ENCODE measurements at places on chromosomes 5 and 9.
A peak's percentile ranks its signal among the peaks of the same experiment; 100 is the strongest.

GRCh38 chr9:13127131-13127530, 152.4 kb downstream of the MPDZ start:
- no peak for DNase-seq

DNA sequence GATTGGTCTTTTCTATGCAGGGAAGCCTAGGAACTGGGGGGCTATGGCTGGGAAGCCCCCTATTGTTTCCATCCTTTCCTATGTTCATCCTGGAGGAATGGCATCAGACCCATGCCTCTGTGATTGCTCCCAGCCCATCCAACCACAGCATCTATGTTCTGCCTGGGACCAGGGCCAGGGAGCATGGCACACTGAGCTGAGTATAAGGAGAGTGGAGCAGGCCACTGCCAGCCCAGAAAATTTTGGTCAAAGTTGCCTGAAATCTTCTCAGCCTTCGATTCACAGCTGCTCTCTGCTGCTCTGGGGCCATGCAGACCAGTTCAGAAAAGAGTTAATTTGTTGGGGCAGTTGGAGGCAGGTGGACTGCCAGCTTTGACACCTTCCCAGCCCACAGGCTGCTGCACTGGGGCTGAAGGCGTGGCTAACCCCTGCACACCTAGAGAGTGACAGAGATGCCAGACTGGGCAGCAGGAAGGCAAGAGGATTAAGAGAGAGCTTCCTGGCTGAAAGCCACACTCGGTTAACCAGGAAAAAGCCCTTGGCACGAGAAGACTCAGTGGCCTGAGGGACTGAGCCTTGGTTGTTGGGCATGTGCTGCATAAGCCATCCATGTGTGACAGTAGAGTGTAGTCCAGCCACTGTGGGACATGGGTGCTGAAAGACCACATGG, 12.1 kb downstream of the TGFBI start:
- DNase-seq = peak; percentile 80

- DNase-seq = no peak
Observed at GRCh38 chr5:121719255-121719654, 132.4 kb upstream of the FTMT start.

GRCh38 chr5:12017007-12017406, 112.8 kb upstream of the CTNND2 start:
- DNase-seq = no peak

DNA sequence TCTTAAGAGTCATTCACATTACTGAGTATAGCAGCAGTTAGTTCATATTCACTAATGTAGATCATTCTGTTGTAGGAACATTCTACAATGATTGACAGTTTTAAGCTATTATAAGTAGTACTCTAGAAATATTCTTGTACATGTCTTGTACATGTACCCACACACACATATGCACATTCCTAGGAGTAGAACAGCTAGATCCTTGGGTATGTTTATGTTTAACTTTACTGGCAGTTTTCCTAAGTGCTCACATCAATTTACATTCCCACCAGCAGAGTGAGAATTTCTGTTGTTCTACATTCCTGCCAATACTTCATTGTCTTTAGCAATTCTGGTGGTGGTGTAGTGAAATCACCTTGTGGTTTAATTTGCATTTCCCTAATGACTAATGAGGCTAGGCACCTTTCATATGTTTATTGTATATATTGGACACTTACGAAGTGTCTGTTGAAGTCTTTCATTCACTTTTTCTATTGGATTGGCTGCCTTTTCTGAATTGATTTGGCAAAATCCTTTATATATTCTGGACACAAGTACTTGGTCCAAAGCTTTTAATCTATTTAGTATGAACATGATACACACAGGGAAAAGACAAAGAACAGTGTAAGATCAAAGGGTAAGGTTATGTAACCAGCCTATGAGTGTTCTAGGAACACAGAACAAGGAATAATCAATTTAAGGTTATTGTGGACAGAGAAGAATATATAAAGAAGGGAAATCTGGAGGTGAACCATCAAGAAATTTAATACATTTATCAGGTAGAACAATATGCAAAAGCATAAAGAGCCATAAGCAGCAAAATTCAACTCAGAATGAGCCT, 95.6 kb downstream of the MLLT3 start:
- DNase-seq = peak; percentile 38

DNA sequence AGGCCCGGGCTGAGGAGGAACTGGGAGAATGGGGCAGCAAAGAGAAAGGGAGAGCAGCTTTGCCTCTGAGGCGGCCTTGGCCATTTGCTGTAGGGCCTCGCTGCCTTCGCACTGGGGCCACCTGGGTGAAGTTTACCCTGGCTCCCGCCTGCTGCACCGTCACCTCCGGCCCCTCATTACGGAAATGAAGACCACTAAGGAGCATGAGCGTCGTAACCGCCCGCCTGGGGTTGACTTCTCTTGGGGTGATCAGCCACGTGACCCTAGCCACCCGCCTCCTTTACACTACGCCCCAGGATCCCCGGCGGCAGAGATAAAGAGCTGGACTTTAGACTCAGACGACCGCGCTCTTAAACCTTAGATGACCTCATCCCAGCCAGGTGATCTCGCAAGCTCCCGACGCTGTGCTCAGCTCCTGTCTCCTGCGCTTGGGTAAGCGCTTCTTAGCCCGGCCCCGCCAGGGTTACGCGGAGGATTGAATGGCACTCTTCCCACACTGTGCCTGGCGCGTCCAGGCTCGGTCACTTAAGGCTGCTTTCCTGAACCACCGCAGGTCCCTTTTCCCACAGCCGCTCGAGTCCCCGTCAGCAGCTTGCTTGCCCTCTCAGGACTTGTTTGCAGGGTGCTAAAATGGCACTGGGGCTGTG, 107.9 kb upstream of the LARP1 start:
- peak; percentile 75 for DNase-seq

DNA sequence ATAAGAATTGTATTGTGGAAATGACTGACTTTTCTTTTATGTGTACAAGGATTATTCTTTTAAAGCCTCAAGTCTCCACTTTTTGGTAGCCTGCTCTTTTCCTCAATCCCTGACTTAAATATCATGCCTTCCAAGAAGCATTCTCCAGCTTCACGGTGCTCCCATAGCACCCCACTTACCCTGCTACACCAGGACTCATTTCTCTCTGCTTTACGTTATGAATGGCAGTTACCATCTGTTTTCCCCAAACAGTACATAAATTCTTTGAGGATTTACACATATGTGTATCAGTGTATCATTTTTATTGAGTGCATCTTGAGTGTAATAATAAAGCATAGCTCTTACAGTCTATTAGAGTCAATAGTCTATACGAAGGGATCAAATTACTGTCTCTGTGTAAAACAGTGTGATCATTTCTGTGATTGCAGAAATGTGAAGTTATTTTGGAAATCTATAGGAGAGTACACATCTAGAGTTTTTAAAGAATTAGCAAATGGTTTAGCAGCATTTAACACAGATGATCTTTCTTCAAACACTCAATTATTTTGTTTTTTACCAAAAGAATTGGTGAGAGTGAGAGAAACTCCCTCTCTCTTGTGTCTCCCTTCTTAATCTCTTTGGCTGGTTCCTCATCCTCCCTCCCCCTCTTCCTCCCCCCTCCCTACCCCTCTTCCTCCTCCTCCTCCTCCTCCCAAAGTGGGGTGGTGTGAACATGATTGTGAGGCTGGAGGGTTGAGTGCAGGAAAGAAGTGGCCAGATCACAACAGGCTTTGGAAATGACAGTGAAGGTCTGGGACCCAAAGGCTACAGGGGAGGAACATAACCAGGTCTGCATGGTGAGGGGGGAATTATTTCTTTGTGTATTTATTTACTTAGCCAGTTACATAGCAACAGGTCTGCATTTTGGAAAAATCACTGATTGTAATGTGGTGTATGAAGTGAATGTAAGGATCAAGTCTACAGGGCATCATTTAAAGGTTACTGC, 27.6 kb upstream of the ECM2 start:
- no peak for DNase-seq

- no peak for DNase-seq
Observed at GRCh38 chr5:160793530-160793899, 58.5 kb downstream of the ATP10B start.

DNA sequence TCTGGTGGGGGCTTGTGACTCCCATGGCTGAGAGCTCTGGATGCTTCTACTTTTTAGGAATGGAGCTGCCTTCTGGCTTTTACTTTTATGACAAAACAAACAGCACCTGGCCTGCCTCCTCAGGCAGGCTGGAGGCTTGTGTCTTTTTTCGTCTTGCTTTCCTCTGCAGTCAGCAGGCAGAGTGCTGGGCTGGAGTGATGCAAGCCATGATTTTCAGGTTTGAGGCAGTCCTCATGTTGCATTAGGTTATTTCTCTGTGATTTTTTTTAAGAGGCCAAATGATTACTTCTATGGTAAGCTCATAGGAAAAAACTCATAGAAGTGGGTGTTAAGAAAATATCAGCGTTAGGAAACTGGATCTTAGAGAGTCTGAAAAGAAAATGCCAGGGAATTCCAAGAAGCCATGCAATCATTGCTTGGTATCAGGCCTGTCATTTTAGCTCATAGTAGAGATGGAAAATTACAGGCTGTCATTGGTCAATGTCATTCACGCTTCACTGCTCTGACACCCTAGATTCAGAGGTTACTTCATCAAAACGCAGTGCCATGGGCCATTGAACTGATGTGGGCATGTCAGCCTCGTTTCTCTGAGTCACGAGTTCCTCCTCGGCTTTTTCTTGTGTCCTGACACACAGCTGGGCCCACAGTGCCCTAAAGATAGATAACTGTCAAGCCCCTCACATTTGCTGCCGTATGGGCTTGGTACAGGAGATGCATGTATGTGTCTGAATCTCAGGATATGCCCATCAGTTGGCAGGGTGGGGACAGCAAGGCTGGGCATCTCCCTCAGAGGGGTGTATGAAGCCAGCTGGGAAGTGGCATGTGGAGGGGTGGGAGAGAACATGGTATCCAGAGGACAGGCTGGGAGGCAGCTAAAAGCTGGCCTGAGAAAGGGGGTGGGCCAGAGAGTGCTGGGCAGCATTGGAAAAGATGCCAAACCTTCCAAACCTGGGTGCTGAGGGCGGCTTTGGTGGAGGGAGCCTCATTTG, 151.8 kb downstream of the HSPA4 start:
- DNase-seq = no peak

DNA sequence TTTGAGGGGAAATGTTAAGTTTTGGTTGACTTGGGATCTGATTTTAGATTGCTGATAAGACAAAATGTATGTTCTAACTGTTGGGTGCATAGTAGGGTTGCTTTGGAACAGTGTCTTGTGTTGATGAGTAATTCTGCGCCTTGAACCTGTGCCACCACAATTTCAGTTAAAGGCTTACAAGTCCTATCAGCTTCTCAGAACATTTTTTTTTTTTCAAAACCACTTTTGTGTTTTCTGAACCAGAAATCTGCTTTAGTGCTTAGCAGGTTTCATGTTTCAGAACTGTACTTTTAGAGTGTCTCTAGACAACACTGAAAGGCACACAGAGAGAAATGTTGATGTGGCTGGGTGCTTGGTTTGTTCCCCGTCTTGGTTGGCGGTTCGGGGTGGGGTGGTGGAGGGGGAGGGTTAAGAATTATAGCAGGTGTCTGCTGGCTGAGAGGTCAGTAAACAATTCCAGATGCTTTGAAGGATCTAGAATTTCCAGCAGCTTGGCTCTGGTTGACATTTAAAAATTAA, 84.6 kb downstream of the ANKRD55 start:
- DNase-seq = no peak

DNA sequence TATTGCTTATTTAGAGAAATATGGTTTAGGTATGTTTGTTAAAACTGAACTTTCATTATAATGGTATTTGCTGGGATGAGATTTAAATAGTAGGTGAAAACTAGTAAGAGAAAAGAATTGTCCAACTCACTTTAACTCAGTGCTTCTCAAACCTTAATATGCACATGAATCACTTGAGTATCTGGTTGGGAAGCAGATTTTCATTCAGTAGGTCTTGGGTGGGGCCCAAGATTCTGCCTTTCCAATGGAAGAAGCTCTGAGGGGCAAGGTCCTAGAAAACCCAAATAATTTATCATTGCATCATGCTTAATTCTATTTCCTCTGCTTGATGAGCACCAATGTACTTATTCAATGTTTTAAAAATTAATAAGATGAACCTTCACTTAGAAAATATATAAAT, 262.6 kb downstream of the KIAA0825 start:
- DNase-seq = no peak

- no peak for DNase-seq
Observed at GRCh38 chr9:77725046-77725694, 77.0 kb upstream of the GNA14 start.

DNA sequence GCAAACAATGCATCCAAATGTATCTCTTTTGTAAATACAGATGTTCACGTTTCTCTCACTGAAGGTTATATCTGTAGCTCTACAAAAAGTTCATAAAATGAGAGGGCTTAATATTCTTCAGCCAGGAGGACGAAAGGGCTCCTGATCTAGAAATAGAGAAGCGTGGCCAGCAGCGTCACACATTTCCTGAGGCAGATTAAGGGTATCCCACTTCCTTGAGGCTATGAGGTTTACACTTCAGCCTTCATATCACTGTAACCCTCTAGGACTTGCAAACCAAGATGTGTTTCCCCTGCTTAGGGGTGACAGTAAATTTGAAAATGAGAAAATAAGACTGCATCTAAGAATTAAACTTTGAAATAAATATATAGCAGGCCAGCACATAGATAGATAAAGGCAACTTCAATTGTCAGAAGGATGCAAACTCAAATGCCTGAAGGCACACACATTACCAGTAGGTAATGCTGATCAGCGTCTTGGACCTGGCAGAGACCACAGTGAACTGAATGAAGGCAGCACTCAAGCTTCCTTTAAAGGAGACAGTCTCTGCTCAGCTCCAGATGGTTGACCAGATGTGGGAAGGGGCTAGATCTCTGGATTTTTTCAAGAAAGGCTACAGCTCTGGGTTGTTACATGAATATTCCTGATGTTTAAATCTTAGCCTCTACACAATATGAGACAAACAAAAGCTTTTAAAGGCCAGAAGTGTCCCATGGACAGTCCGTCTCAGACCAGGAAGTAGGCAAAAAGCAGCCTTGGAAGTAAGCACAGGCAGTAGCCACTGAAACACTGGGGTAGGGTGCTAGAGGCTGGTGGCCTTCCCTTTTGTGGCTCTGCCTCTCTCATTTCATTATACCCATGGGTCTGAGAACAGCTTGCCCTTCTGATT, 197.7 kb downstream of the MCTP1 start:
- DNase-seq = no peak

DNA sequence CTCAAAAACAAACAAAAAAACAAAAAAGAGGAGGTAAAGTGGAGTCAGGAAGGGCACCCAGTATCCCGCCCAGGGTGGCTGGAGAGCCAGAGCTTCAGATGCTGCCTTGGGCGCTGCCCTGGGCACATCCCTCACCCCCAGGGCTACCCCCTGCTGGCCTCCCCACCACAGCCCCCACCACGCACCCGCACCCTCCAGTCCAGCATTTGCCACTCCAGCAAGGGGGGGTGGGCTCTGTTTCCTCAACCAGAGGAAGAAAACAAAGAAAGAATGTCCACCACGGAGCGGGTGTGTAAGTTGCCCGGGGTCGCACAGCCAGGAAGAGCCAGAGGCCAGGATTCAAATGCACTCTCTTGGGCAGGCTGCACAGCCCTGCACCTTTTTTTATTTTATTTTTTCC, 86.1 kb downstream of the NTNG2 start:
- DNase-seq = no peak

DNA sequence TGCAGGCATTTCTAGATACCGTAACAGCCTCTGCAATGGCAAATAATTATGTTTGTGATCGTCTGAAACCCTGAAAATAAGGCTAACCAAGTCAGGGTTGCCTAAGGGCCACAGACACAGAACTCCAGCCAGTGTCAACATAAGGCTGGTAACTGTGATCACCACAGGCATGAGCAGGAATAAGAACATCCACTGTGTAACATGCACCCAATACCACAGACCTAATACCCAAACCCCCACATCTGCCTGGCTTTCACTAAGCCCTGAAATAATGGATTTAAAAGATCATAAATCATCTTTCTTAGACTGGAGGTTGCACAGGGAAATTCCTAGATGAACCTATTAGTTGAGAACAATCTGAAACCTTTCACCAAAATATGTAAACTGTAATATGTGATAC, 394.5 kb downstream of the NFIB start:
- DNase-seq = no peak

- no peak for DNase-seq
Observed at GRCh38 chr5:139148306-139148705, 49.9 kb downstream of the SIL1 start.
